BE2C (cell line): ENCODE measurements at places on chromosomes 12 and 14.

DNA sequence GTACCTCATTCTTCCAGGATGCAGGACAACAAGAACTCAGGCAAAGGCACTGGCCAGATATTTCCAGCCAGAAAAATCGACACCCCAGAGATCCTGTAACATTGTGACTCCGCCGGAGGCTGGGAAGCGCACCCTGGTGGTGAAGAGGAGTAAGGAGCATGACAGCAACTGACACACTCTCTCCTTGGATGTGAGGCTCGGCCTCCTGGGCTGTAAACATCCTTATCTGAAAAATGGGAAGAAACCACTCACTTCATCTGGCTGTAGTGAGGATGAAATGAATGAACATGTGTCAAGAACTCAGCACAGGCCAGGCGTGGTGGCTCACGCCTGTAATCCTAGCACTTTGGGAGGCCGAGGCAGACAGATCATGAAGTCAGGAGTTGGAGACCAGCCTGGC is 27.5 kb downstream of the TCHP start:
- DNase-seq, result peak; percentile 60

DNA sequence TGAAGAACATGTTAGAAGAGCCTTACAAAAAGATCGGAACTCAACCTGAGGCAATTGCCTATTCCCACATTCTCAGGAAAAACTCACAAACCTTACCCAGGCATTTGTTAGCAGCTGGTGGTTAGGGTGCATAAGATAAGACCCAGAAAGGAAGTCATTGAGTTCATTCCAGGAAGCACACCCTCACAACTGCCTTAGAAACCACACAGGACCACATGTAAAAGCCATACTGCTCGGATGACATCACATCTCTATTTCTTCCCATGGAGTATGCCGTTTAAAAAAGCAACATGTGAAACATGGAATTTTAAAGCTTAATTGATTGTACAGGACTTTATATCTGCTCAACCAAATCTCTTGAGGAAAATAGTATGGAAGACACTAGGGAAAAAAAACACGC is 411.2 kb downstream of the DAD1 start:
- DNase-seq, result no peak

DNA sequence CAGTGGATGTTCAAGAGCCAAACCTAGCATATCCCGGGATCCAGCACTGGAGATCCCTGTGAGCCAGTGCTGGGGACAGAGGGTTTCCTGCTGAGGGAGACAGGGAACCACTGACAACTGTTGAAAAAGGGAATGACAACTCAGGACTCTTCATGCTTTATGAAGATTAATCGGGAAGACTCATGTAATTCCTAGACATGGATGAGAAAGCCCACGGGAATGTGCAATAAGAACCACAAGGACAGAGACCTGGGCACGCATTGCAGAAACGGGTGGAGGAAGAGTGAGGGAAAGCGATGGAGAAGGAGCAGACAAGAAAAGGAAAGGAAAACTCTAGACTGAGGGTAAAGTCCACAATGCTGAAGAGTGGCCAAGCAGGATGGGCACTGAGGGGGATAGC is 296.0 kb downstream of the PCNX1 start:
- no peak for DNase-seq

DNA sequence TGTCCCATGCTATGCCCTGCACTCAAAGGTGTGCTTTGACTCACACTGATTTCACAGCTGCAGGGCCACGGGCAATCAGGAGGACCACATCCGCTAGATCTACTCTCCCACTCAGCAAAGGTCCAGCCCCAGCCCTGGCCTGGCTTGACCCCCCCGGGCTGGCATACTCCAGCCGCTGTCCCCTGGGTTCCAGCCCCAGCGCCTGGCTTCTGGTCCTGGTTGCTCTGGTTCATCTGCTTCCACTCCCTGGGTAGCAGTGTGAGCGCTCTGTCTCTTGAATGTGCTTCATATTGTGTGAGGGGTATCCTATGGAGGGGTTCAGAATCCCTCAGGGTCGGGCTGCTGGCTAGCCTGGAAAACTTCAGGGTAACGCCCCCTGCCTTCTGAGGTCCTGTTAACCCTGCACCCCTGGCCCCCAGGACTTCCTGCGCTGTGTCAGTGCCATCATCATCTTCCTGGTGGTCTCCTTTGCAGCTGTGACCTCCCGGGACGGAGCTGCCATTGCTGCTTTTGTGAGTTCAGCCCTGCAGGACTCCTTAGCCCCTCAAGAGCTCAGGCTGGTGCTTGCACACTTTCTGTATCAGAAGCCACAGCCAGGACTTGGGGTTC is 1.9 kb downstream of the CMTM5 start:
- no peak for DNase-seq

- no peak for DNase-seq
Measured at GRCh38 chr12:85688837-85689236, 147.4 kb downstream of the RASSF9 start.

- DNase-seq, result no peak
Measured at GRCh38 chr12:16870845-16871244, 264.9 kb upstream of the LMO3 start.

GRCh38 chr14:82075566-82075965 is 541.9 kb upstream of the SEL1L start:
- no peak for DNase-seq

GRCh38 chr12:116443821-116444589 is 115.2 kb upstream of the MAP1LC3B2 start:
- no peak for DNase-seq

DNA sequence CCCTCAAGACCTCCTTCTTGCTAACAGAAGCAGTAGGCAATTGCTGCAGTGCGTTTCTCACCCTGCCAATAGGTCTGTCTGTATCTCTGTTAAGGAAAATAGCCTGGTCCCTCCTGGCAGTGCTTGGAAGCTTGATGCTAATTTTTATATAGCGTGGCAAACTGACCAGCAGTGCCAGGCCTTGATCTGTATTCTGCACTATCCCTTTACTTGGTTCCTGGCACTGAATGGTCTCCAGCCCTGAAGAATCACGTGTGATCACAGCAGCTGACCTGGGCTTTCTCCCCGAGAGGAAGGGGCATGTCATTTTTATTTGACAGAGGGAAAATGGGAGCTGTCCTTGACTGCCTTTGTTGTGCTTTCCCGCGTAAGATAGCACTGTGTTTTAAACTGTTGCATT is 48.7 kb upstream of the TRAF3 start:
- DNase-seq, result no peak

GRCh38 chr12:98387444-98387843 is 127.9 kb upstream of the TMPO start:
- DNase-seq, result no peak

DNA sequence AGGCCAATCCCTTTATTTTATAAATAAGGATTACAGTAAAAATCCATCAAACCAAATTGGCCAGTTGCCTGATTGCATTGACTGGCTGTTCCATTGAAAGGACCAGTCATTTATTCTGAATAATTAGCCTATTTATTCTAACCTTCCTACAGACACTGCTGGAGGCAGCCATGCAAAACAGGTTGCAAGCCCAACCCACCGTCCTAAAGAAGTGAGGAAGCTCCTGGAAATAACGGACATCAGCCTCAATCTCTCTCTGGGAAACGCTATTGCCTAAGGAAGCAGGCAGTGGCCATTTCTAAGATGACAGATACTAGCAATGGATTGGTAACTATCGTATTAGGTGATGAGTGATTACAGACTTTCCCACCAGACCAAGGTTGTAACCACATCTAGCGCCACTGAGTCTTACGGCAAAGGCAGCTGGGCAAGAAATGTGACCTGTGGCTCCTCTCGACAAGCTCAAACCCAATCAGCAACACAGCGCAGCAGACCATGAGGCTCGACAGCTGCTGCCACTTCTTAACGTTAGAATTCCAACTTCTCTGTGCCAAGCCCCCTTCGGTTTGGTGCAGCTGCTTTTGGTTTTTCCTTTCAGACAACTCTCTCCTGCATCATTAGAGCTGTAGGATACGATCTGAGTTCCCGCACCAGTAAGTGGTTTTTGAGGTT is 134.2 kb downstream of the KCNK10 start:
- peak; percentile 20 for DNase-seq

DNA sequence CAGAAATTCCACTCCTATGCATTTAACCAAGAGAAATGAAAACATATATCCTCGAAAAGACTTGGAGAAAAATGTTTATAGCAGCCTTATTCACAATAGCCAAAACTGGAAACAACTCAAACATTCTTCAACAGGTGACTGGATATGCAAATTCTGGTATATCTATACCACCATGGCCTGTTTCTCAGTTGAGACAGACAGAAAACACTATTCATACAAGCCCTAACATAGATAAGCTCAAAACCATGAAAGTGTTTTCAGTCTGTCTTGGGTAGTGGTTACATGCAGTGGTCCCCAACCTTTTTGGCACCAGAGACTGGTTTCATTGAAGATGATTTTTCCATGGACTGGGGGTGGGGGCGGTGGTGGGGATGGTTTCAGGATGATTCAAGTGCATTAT is 83.8 kb downstream of the SRGAP1 start:
- DNase-seq, result no peak

GRCh38 chr14:93379831-93380230 is 32.8 kb downstream of the COX8C start:
- DNase-seq, result no peak

DNA sequence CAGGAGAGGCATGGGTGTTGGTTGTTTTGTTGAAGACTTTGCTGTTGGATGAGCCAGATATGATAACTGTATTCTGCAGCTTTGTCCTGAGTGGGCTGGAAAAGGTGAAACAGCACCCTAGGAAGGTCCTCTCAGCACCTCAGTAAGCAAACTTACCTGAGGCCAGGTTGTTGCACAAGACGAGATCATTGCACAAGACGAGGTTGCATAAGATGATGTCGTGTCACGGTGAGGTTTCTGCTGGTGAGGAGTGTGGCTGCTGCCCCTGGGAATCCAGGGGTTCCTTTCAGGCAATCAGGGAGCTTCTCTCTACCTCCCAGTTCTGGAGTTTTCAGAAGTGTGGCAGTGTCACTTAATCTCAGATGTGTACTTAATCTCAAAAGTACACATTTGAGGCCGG is 85.6 kb downstream of the GLT1D1 start:
- no peak for DNase-seq

GRCh38 chr12:110339184-110339952 is 58.3 kb downstream of the ATP2A2 start:
- DNase-seq, result no peak

- DNase-seq, result no peak
Measured at GRCh38 chr14:32403688-32404087, 74.6 kb downstream of the AKAP6 start.

GRCh38 chr12:125549836-125550235 is 484.6 kb downstream of the AACS start:
- DNase-seq, result no peak

DNA sequence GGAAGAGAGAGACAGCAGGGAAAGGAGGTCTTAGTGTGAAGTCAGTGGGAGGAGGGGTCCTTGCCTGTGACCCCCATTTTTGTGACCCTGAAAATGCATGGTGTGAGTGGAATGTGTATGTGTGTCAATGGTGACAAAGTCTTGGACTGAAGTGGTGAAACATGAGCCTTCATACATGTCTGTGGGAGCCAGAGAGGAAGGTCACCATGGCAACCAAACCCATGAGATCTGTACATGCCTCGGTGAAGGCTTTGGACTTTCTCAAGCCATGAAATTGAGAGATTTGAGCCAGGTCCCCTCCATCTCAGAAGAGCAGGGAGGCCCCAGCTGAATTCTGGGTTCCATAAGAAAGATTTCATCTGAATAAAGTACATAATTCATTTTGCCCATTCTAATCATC is 108.7 kb downstream of the TTC8 start:
- DNase-seq, result no peak

DNA sequence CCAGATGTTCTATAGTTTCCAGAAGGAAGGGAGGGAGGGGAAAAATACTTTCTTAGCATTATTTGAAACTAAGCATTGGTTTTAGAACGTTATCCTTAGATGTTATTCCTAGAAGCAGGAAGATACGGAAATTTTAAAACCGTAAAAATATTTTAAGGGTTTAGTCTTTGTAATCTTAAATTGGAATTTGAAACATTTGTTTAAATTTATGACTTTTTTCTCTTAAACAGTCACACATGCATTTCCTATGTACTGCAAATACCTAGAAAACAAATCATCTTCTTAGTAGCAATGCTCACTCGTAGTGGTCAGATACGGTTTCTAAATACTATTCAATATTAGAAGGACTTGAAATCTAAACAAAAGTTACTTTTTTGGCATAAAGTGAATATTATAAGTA is 282.0 kb downstream of the ERC1 start:
- DNase-seq, result no peak

DNA sequence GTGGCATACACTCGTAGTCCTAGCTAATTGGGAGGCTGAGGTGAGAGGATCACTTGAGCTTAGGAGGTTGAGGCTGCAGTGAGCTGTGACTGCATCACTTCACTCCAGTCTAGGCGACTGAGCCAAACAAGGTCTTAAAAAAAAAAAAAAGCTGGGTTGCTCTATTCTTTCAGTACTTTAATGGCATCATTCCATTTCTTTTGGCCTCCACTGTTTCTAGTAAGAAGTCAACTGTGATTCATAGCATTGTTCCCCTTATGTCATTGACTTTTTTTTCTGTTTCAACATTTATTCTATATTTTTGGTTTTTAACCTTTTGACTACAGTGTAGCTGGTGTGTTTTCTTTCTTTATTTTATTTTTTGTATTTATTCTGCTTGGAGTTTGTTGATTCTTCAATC is 16.7 kb upstream of the PRKCH start:
- DNase-seq, result no peak

GRCh38 chr14:24335461-24336171 is 745 bp upstream of the ADCY4 start:
- DNase-seq, result no peak

- DNase-seq, result no peak
Measured at GRCh38 chr14:73124180-73124894, 12.0 kb upstream of the PSEN1 start.

DNA sequence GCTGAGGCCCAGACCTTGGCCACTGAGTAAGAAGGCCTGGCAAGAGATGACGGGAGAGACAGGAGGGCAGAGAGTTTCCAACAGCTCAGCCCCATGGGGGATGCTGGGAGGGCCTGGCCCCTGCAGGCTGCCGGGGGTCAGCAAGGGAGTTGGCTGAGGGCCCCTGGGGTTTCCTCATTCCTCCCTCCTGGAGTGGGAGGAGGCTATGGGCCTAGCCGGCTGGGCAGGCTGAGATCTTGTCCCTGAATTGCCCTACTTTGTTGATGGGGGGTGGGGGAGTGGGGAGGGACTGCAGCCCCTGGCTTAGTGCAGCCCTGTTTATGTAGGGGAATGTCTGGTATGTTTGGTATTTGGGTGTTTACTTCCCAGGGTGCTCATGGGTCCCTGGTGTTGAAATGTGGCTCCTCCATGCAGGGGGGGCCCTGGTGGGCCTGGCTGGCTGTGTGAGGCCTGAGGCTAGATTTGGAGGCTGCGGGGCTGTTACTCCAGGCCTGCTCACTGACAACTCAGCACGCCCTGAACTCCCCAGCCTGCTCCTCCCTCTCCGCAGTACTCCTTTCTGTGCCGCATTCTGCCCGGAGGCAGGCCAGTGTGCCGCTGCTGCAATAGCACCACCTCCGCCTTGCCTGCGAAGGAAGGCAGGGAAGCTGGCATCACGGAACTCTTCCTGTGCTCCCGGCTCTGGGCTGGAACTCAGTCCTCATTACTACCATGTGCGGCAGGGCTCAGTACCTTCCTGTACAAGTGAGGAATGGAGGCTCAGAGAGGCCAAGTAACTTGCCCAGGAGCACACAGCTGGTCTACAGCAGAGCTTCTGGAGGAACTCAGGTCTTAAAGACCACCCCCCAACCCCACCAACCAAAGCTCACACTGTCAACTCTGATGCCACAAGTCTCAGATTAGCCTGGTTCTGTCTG is 25.3 kb downstream of the JDP2 start:
- DNase-seq, result no peak
